H9 (cell line): ENCODE measurements at places on chromosomes 7 and 10. TPM values are rescaled to one million over a fixed set of nuclear protein-coding genes. Genes with fewer than 3 reads are reported as not detected.

Gene FEZF1
- total RNA-seq: 37.8 and 41.5 TPM in 2 replicates

Gene COL28A1
- total RNA-seq: 0.66 and 0.92 TPM in 2 replicates

Gene TMEM196
- total RNA-seq: not detected in 2 replicates

Gene PDGFA
- 34.3 and 35.8 TPM in 2 replicates for total RNA-seq

Gene GALNT17
- 41.6 and 43.2 TPM in 2 replicates for total RNA-seq

Gene PLAU
- total RNA-seq: 15.0 and 16.2 TPM in 2 replicates

Gene CHN2
- total RNA-seq: 3.3 and 3.7 TPM in 2 replicates

- no peak for DNase-seq
- no peak overlapping the region for H3K4me3 ChIP-seq
- H3K4me1 ChIP-seq: no peaks in the 10 kb centered on the region; the same call in 1 of the 2 replicates
- no peaks in the 10 kb centered on the region for H3K36me3 ChIP-seq
- H3K27me3 ChIP-seq: no peaks in the 10 kb centered on the region
These were observed 660.6 kb downstream of the KCNMA1 start for GRCh38 chr10:76977046-76977445.

GRCh38 chr7:135409845-135410542 lies 99.9 kb downstream of the CNOT4 start:
- no peak overlapping the region for H3K4me3 ChIP-seq
- H3K4me1 ChIP-seq: no peaks in the 10 kb centered on the region
- no peak overlapping the region for H3K27ac ChIP-seq
- H3K27me3 ChIP-seq: no peaks in the 10 kb centered on the region

DNA sequence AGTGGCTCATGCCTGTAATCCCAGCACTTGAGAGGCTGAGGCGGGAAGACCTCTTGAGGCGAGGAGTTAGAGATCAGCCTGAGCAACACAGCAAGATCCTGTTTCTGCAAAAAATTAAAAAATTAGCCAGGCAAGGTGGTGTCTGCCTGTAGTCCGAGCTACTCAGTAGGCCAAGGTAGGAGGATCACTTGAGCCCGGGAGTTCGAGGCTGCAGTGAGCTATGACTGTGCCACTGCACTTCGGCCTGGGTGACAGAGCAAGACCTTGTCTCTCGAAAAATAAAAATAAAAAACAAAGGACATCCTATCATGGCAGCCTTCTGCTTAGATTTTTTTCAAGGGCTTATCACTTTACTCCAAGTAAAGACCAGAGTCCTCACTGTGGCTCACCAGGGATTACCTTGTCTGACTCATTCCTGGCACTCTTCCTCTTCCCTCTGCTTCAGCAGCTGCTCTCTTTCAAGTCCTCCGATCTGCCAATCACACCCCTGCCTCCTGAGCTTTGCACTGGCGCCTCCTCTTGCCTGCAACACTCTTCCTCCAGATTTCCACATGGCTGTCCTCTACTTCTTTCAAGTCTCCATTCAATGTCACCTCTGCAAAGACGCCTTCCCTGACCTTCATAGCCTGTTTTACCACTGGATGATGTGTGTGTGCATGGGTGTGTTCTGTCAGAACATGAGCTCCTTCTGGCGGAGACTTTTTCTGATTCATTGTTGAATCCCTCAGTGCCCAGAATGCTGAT lies 7.7 kb downstream of the PRTFDC1 start:
- DNase-seq: peak; percentile 55
- H3K4me1 ChIP-seq: no peaks in the 10 kb centered on the region; the same call in 1 of the 2 replicates
- H3K4me3 ChIP-seq: no peak overlapping the region
- no peaks in the 10 kb centered on the region for H3K36me3 ChIP-seq

DNA sequence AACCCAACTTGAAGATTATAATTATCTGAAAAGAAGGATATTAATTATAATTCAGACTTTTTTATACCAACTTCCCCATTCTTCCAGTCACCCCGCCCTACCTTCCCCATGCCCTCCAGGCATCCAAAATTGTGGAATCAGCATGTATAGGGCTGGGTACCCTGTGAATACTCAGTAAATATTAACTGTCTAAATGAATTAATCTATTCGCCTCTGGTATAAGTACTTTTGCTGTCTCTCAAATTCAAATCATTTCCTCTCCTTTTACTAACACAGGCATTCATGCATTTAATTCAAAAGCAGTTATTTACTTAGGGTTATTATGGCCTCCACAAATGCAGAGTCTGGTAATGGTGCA lies 26.5 kb upstream of the GOT1 start:
- H3K36me3 ChIP-seq: no peaks in the 10 kb centered on the region
- H3K4me3 ChIP-seq: no peak overlapping the region
- DNase-seq: no peak
- no peaks in the 10 kb centered on the region for H3K27me3 ChIP-seq
- no peak overlapping the region for H3K27ac ChIP-seq
- H3K4me1 ChIP-seq: no peaks in the 10 kb centered on the region

GRCh38 chr10:131571865-131572264 lies 260.3 kb upstream of the TCERG1L start:
- H3K27ac ChIP-seq: no peak overlapping the region
- no peak overlapping the region for H3K4me3 ChIP-seq
- no peaks in the 10 kb centered on the region for H3K4me1 ChIP-seq

GRCh38 chr10:58813573-58813972 lies 300.9 kb downstream of the BICC1 start:
- no peak for DNase-seq
- no peaks in the 10 kb centered on the region for H3K27me3 ChIP-seq
- no peak overlapping the region for H3K27ac ChIP-seq
- no peaks in the 10 kb centered on the region for H3K36me3 ChIP-seq
- H3K4me1 ChIP-seq: no peaks in the 10 kb centered on the region

- no peaks in the 10 kb centered on the region for H3K27me3 ChIP-seq
- no peak overlapping the region for H3K4me3 ChIP-seq
- H3K27ac ChIP-seq: no peak overlapping the region
- peaks cover 2% of the 10 kb centered on the region; the same call in 2 of the 3 replicates for H3K36me3 ChIP-seq
- peaks cover 15% of the 10 kb centered on the region; the same call in 1 of the 2 replicates for H3K4me1 ChIP-seq
- no peak for DNase-seq
These were observed 65.7 kb downstream of the TLL2 start for GRCh38 chr10:96448021-96448457.

GRCh38 chr10:121497513-121498470 lies 100.5 kb downstream of the FGFR2 start:
- no peak overlapping the region for H3K4me3 ChIP-seq
- H3K27me3 ChIP-seq: no peaks in the 10 kb centered on the region
- no peaks in the 10 kb centered on the region; the same call in 1 of the 2 replicates for H3K4me1 ChIP-seq
- H3K27ac ChIP-seq: no peak overlapping the region
- no peak for DNase-seq
- peaks cover 51% of the 10 kb centered on the region; the same call in 2 of the 3 replicates for H3K36me3 ChIP-seq

DNA sequence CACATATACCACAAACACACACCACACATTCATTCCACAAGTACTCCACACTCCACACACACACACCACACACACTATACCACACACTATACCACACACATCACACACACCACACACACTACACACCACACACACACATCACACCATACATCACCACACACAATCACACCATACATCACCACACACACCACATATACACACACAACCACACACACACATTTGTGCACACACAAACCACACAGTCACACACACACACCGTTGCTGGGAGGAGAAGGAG lies 112.8 kb downstream of the PTPN20 start:
- H3K27me3 ChIP-seq: no peaks in the 10 kb centered on the region
- H3K4me1 ChIP-seq: no peaks in the 10 kb centered on the region
- peak; percentile 10 for DNase-seq
- no peak overlapping the region for H3K4me3 ChIP-seq

DNA sequence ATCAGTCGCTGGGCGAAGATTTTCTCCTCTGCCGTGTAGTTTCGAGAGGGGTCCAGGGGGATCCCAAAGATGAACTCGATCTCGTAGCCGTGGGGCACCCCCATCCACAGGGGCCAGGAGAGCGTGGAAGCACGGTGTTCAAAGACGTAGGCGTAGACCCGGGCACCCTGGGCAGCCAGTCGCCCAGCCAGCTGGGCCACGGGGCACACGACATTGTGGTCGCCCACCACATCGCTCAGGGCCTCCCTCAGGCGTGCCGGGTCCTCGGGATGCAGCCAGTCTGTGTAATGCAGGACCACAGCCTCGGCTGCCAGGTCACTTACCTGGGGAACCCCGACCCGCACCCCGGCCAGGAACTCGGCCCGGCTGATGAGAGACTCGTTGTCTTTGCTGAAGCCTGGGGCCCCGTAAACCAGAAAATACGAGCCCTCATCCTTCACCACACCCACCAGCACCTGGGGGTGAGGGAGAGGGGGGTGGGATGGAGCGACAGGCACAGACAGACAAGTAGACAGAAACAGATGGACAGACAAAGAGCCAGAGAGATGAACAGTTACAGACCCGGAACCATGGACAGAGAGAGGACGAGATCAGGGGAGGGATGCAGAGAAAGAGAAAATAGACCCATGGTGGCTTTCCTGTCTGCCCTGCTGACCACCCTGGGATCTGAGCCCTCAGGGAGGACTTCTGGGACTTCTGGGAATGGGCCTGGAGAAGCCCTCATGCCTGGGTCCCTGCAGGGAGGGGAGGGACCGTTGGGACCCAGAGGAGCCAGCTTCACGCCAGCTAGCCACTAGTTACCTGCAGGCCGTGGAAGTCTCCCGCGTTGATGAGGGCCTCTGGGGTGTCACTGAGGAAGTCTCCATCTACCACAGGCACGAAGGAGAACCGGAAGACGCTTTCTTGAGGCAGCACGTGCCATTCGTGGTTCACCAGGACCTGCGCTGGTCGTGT lies 3.0 kb downstream of the ACHE start:
- peaks cover 7% of the 10 kb centered on the region for H3K27me3 ChIP-seq
- H3K27ac ChIP-seq: no peak overlapping the region
- H3K4me1 ChIP-seq: peaks cover 2% of the 10 kb centered on the region; the same call in 1 of the 2 replicates
- no peak overlapping the region for H3K4me3 ChIP-seq
